Islet precursor cell (in vitro differentiated cells): ENCODE measurements at places on chromosomes 3 and 15.

DNA sequence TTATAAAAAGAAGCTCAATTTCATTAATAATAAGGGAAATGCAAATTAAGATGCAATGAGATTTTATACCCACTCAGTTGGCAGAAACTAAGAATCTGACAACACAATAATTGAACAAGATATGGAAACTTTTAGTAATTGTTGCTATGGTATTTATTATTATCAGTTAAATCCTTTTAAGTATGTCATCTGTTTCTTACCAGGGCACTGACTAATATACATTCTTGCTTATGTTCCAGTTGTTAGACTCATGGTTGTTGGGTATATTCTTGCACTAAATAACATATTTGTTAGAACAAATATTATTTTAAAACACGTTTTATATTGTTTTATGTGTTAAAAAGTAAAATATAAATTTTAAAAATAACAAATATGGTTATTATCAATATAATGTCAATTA is 690.3 kb downstream of the MECOM start:
- DNase-seq = no peak

GRCh38 chr3:182892226-182892625 is 88.1 kb downstream of the DCUN1D1 start:
- DNase-seq = no peak

- peak; percentile 84 for DNase-seq
Measured at GRCh38 chr15:85482894-85483293, 102.5 kb downstream of the AKAP13 start.

DNA sequence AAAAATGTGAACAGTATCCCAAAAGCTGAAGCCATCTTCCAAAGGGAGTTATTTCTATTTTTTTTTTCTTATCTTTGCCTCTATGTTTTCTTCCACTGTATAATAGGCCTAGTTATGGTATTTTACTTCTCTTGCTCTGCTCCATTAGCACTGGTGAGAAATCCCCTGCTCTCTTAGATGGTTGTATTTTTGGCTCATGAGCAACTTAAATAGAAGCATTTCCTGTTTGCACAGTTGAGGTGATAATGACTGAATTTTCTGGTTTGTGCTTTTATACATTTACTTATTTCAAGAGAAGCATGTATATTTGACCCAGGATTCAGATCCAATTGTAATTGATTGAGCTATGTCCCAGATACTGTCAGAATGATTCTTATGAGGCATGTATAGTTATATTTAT is 61.6 kb upstream of the CD200R1L start:
- no peak for DNase-seq

DNA sequence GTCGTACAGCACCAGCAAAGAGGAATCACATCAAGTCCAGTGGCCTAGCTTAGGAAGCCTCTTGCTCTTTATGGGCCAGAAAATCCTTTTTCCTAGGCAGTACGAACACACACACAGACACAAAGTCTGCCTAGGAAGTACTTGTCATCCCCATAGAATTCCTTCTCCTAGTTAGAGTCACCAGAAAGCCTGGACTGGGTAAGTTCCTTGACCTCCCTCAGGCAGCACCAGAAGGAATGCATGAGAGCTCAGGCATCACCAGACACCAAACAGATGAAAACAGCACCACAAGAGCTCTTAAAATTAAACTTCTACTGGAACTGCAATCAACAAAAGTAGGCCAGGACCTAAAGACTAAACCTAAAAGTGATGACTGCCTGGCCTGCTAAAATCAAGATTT is 192.9 kb upstream of the CCDC54 start:
- DNase-seq = peak; percentile 86

- no peak for DNase-seq
Measured at GRCh38 chr15:40070166-40070557, 31.2 kb upstream of the SRP14 start.

GRCh38 chr3:70703305-70704102 is 391.1 kb upstream of the MDFIC2 start:
- DNase-seq = no peak

DNA sequence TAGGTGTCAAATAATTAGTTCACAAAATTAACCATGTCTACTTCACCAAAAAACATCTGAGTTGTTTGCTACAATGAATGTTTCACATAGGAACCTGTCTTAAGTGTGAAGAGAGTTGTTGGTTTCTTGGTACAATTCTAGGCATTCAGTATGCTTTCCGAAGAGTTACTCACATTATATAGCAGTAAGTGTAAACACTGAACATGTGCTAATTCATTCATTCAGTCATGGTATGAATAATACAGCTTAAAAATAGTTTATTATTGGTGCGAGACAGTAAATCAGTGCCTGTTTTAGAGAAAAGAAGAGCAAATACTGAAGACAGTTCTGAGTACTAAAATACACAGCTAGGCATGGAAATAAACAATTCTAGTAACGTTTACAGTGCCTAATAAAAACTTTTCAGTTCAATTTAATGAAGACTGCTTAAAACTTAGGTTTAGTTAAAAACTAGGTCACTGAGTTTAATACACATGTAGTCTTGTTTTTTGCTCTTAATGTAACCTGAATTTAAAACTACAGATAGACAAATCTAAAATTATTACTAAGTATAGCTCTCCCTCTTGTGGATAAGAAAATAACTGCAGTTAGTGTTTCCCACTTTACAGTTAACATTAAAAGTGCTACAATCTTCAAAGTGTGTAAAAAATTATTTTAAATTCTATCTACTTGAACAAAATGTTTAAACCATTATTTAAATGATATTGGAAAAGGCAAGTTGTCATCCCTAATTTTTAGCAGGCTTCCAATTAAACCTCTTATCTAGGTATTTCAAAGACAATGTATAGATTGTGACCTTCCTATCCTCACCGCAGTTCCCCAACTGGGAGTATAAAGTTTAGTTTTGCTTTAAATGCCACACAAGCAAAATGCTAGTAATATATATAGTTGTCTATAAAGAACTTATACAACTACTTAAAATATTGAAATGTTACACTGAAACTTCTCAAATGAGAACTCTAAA is 20.1 kb upstream of the ZCWPW2 start:
- DNase-seq = no peak

DNA sequence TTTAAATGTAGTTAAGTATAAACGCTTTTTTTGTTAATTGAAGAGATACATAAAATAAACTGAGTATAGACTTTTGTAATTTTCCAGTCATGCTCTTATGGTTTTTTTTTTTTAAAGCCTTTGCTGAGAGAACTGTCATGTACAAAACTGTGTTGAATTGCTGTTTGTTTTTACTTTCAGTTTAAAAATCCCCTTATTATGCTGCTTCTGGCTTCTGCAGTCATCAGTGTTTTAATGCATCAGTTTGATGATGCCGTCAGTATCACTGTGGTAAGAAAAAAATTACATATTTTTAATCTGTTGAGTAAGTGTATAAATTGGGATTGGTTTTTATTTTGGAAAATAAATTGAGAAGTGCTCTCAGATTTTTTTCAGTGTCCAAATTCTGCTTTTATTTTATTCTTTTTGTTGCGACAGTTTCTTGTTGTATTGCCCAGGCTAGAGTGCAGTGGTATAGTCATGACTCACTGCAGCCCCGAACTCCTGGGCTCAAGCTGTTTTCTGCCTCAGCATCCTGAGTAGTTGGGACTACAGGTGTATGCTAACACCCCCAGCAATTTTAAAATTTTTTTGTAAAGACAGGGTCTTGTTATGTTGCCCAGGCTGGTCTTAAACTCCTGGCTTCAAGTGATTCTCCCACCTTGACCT is 40.7 kb downstream of the ATP2C1 start:
- no peak for DNase-seq

DNA sequence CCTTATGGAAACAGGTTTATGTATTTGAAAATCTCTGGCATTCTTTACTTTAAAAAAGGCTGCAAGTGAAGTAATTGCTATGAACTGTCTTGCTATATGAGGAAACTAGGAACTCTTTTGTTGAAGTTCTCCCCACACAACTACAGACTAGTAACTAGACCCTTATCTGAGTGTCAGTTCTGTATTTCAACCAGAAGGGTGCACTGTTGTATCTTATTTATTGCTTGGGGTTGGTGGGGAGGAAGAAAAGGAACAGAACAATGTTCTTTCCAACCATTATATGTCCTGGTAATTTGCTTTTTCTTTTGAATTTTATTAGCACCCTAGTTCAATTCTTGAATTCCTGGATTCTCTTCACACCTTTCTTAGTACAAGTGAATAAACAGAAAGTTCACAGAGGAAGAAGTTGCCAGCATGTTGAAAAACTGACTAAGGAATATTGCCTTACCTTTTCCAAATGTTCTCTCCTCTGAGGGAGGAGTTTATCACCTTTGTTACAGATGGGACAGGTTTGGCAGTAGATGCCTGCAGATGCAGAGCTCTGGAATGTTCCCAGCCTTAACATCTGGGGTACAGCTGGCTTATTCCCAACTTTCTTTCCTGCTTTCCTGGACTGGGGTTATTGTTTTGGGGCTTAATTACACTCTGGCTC is 162.4 kb upstream of the CFAP20DC start:
- DNase-seq = no peak

- DNase-seq = no peak
Measured at GRCh38 chr3:186640929-186641328, 730 bp downstream of the FETUB start.

GRCh38 chr15:59366333-59367021 is 6.2 kb downstream of the MYO1E start:
- no peak for DNase-seq

- DNase-seq = no peak
Measured at GRCh38 chr15:59434481-59434880, 3.5 kb upstream of the FAM81A start.

GRCh38 chr3:16337856-16338540 is 73.0 kb downstream of the OXNAD1 start:
- no peak for DNase-seq

DNA sequence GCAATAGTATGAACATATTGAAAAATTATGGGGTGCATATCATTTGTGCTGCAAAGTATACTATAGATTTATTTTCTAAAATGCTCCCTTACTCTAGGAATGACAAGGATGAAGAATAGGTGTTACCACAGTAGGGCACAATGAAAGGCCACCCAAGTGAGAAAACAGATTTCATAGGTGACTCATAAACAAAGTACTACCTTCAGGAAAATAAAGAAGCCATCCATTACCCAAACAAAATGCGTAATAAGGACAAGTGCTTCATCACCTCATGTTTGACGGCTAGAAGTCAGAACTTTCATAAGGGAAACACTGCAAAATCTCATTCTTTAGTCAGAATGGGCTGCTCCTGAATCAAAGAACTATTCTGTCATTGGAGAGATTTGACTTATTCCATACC is 116.6 kb downstream of the MFSD1 start:
- no peak for DNase-seq

DNA sequence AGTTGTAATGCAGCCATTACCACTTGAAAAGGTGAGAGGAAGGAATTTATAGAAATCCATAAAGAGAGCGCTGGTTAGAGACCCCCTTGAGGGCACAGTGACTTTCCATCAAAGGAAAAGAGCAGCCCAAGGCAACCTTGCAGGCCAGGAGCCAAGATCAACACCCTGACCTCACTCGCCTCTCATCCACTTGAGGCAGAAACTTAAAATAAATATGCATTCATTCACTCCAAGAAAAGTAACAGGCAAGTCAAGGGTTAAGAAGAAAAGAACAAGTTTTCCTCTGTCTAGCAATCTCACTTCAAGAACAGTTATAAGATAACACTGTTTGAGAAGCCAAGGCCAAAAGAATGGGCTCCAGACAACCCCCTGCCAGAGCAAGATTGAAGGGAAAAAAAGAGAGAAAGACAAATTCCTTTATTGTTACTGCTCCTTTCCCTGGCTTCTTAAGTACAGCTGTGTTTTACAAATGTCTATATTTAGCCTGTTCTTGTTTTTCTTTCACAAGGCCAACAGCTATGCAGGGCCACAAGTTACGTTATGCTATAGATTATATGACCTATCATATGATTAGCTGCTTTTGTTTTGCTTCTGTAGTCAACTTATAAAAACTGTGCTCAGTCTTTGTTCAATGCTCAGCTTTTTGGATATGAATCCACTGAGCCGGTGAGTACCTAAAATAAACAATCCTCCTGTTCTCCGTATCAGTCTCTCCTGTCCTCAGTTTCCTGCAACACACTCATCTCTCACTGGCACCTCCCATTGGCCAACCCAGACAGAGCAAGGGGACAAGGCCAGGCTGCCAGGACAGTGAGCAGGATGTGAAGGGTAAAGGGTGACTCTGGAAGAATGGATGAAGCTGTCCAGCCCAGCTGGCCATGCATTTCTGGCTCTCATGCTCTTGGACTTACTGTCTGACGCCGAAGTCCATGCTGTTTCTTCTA is 15.8 kb upstream of the SSUH2 start:
- DNase-seq = no peak

DNA sequence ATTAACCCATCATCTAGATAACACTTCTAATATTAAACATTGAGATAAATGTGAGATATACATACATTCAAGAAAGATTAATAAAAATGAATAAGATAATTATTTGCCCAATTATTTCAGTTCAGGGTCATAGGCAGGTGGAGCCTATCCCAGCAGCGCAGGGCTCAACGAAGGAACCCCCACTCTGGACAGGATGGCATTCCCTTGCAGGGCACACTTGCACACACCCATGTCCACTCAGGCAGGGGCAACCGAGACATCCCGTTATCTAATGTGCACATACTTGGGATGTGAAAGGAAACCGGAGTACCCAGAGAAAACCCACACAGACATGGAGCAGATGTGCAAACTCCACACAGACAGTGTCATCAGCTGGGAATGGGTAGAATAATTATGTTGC is 175.4 kb upstream of the CMC1 start:
- DNase-seq = no peak

DNA sequence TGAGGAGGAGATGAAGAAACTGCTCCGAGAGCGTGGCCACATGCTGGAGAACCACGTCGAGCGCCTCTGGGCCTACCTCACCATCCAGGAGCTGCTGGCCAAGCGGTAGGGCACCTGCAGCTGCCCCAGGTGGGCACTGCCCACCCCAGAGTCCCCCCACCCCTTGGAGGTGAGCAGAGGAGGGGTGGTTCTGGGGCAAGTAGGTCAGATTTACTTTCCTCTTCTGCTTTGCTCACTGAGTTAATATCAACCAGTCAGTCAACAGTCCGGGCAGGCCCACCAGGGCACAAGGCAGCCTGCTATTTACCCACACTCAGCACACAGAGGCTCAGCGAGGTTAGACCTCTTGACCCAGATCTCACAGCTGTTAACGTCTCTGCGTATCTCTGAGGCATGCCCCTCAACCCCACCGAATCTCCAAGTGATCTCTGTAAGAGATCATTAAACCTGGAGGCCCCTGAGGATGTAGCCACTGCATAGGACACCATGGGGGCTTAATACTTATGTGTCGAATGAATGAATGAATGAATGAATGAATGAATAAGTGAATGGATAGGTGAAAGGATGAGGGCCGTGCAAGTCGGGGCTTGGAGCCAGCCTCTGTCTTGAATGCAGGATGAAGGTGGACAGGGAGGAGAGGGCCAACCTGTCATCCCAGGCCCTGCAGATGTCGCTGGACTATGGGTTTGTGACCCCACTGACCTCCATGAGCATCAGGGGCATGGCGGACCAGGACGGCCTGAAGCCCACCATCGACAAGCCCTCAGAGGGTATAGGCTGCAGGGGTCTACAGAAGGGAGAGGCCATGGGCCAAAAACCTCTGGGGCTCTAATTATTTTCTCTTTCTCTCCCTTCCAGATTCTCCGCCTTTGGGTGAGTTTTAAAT is 8.0 kb upstream of the ITIH3 start:
- no peak for DNase-seq
